Sigmoid colon (tissue), 7 donors: ENCODE measurements at places on chromosomes 13 and 19. TPM values are rescaled to one million over a fixed set of nuclear protein-coding genes. Genes with fewer than 3 reads are reported as not detected.

FBXO46 gene
- 7.1 TPM for total RNA-seq

- no peak for DNase-seq
Measured at GRCh38 chr19:36745870-36746269, 26.7 kb downstream of the ZNF850 start.

TUBB4A gene
- 6.1 TPM for total RNA-seq

DNA sequence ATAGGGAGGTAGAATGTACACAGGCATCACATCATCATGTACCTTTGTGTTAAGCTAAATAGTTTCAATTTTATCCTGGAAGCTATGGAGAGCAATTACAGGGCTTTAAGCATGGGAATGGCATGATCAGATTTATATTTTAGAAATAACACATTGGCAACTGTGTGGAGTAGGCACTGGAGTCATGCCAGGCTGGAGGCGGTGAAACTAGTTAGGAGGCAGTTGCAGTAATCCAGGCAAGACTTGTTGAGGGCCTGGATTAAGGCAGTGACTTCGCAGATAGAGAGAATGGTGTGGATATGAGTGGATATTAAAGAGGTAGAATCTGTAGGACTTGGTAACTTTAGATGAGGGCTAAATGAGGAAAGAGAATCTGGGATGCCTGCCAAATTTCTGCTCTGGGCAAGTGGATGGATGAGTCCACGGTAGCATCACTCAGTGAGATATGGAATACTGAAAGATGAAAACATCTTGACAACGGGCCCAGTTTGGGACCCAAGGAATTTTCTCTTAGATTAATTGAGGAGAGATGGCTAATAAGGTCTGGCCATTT lies 506.2 kb downstream of the FGF9 start:
- no peak for DNase-seq
